Stimulated activated CD4-positive, alpha-beta T cell treated with anti-CD3 and anti-CD28 coated beads, TNF-alpha, amount 100 ng/mL, for 1 hour (primary cell): ENCODE measurements at places on chromosomes 6 and 20.

GRCh38 chr6:160124605-160125004, 3.0 kb downstream of the SLC22A1 start:
- no peak for DNase-seq

DNA sequence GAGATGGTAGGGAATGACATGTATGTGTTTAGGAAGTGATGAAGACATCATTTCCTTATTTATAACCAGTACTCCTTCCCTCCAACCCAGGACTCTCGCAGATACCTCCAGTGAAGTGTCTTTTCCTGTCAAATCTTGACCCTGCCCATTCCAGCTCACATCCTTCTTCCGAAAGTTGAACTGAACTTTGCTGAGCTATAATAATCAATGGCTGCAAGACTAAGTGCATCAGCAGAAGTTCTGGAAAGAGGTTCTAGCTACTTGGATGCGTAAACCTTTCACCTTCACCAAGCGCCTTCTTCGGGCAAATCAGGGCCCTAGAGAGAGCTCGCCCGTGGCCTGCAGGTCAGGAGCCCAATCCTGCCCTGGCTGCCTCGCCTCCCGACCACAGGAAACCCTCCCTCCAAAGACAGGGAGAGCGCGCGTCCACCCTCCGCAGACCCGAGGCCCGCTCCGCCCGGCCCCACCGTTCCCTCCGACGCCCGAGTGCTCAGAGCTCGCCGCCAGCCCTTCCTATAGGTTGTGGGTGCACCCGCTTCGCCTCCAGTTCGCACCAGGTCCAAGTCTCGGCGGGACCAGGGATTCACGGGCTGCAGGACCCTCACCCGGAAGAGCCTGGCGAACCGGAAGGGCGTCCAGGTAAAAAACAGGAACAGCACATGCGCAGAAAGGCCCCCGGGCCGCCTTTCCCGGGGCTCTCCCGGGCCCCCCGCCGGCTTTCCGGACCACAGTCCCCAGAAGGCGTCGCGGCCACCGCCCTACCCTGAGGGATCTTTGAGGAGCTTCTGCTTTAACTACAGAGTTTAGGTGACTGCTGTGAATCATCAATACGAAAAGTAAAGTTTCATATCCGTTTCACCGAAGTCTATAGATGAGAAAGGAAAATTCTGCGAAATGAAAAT, at the start of gene ZNF334:
Gene ZNF334 (minus strand): TSS at position 617 of the 902 bp plus-strand sequence. CDS start 1,457 bp downstream, outside the sequence.
- DNase-seq, result no peak

- DNase-seq, result no peak
These were observed 61.3 kb downstream of the BMP6 start for GRCh38 chr6:7787137-7787608.

DNA sequence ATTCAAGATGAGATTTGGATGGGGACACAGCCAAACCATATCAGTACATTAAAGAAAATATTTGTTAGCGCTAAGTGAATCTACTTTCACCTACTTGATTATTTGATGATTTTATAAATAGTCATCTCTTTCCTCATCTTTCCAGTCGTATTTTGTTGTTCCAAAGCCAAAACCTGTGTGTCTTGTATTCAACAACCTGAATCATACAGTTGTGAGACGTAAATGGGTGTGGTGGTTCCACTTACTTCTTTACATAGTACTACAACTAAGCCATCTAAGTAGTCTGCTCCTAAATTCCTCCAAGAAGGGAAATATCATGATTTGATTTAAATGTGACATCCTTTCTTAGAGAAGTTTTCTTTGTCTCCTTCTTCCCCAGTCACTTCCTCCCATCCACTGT, 132.8 kb downstream of the ESR1 start:
- no peak for DNase-seq

GRCh38 chr6:92292067-92292466, 1127.3 kb downstream of the EPHA7 start:
- no peak for DNase-seq

- no peak for DNase-seq
These were observed 55.0 kb downstream of the QKI start for GRCh38 chr6:163469459-163469985.

DNA sequence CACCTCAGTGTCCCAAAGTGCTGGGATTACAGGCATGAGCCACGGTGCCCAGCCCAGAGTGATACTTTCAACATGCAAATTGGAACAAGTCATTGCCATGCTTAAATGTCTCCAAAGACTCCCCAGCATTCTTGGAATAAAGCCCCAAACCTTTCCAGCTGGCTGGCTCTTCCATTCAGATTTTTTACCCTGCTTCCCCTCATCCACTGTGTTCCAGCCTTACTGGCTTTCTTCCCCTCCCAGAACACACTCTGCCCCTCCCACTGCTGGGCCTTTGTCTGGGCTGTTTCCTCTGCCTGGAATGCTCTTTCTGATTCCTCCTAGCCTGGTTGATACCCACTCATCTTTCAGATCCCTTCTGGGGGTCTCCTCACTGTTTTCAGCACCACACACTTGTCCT, 40.1 kb upstream of the NNAT start:
- DNase-seq, result no peak

DNA sequence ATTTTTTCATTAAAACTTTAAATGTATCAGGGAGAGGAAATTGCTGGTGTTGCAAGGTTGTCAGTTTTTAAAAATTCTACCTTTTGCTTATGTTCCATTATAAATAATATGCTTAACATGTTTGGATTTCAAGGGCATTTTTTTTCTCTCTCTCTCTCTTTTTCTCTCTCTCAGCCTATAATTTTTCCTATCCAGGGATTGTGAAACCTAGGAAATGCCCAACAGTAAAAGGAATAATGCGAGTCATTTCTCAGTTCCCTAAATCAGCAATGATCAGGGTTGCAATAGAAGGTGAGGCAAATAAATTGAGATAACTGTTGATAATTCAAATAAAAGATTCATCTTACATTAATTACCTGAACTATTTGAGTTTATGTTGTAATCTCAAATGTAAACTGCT, 53.2 kb upstream of the IFNGR1 start:
- no peak for DNase-seq

DNA sequence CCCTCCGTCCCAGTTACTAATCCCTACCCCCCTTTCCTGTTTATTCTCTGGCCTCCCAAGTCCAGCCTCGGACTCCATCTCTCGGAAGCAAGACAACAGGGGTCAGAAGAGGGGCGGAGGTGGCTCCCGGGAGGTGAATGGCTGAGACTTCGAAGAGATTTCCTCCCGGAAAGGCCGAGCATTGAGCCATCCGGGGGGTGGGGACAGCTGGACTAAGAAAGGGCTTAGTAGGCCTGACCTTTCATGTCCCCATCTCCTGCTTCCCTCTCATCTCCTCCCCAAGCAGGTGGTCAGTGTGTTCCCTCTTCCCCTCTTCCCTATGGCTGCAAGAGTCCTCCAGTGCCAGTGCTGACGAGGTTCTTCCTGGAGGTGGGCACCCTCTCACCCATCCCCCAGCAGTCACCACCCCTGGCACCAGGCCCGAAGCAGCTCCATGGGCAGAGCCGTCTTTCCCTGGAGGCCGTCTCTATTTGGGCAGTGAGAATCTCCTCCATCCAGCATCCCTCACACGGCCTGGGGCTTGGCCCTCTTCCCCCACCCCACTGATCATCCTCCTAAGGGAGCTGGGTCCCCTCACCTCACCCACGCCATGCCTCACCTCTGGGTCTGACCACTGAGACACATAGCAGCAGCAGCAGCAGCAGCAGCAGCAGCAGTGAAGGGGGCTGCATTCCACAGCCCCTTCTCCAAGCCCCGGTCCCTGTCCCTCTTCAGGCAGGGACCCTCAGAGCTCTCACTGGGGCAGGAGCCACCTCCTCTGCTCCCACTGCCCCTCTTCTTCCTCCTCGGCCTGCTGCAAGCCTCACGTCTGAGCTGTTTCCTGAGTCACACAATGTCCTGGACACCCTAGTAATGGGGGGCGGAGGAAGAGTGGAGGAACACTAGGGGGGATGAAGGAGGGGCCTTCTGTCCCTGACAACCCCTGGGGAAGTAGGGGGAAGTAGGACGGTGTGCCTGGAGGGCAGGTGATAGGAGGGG, at the start of gene NOTCH4:
Gene NOTCH4 (minus strand): TSS at position 810 of the 978 bp plus-strand sequence. CDS start 139 bp downstream, at position 671.
- no peak for DNase-seq
